Foreskin keratinocyte (primary cell): ENCODE measurements at places on chromosomes 12 and 14.

GRCh38 chr12:106917503-106917902 is 38.2 kb upstream of the TMEM263 start:
- no peak for DNase-seq

DNA sequence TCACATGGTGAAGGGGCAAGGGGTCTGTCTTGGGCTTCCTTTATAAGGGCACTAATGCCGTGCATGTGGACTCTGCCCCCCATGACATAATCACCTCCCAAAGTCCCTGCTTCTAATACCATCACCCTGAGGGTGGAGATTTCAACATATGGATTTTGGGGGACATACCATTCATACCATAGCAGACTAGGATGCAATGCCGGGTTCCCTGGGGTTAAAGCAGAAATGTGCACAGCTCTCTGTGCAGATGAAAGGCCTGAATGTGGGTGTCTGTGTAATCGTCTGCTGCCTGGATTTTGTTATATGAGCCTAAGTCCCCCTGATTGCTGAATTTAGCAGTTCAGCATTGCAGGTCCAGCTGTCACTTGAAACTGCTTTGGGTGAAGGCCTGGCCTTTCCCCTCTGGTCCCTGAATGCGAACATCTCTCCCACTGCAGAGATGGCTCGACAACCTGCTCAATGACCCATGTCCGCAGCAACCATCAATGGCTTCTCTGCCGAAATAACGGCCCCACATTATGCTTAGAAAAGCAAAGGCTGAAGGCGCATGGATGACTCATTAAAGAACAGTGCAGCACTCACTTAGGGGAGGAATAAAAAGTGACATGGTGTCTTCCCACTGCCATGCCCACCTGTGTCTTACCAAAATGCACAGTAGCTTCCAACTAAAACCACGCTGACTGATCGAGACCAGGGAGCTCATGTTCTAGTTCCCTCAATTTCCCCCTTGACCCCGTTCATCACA is 286.3 kb downstream of the DPF3 start:
- no peak for DNase-seq

GRCh38 chr12:122366685-122367475 is 55.6 kb downstream of the CLIP1 start:
- peak; percentile 90 for DNase-seq

DNA sequence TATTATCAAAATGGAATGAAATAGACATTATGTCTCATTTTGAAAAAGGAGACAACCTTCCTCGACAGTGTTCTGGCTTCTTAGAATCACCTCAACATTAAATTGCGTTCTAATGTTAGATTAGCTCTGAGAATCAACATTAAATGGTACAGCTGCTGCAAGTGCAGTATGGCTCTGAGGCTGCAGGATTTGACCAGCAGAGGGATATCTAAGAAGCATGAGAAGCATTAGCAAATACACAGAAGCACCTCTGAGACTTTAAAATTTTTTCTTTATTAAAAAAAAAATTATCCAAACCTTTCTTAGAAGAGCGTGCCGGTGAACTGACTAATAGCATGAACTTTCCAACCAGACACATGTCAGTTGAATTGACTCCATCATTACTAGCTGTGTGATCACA is 253.4 kb upstream of the LRIG3 start:
- no peak for DNase-seq

DNA sequence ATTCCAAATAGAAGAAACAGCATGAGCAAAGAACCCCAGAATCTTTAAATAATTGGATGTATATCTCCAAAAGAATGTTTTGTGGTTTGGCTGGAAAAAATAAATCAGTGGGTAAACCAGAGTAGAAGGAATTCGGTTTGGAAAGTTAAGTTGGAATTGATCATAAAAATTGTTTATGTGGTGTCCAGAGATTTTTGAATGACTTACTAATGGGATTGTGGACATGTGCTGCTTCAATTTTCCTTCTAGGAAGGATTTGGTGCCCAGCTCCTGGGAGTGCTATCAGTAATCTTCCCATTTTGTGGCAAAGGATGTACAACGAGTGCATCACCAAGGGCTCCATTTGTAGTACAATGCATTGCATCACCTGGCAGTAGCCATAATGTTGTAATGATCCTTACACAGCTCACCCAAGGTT is 224.8 kb downstream of the SLC16A7 start:
- no peak for DNase-seq

GRCh38 chr14:77830692-77831091 is 30.8 kb downstream of the ADCK1 start:
- peak; percentile 58 for DNase-seq

DNA sequence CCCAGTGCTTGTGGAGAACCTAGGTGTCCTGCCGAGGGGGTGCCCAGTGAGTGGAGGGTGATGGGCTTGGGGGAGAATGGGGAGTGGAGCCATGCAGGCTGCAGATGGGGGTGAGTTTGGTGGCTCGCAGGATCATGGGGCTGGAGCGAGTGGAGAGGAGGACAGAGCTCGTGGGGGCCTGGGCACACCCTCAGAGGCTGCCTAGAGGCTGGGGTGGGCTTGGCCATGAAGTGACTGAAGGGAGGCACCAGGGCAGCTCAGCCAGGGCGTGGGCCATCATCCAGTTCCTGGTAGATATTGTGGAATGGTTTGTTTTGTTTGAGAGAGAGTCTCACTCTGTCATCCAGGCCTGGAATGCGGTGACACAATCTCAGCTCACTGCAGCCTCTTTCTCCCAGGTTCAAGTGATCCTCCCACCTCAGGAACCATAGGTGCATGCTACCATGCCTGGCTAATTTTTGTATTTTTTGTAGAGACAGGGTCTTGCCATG is 43.4 kb upstream of the AMN start:
- DNase-seq: peak; percentile 9

DNA sequence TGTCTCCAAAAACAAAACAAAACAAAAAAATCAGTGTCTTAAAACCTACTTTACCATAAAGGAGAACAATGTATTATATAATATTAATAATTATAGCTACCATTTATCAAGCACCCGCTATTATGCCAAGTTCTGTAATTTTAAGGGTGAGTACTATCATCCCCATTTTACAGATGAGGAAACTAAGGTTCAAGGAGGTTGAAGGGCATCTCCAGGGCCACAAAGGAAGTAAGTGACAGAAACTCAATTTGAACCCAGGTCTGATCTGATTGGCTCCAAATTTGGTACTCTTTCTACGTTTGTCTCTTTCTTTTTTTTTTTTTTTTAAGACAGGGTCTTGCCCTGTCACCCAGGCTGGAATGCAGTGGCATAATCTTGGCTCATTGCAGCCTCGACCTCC is 115.4 kb downstream of the BCAT1 start:
- DNase-seq: no peak

DNA sequence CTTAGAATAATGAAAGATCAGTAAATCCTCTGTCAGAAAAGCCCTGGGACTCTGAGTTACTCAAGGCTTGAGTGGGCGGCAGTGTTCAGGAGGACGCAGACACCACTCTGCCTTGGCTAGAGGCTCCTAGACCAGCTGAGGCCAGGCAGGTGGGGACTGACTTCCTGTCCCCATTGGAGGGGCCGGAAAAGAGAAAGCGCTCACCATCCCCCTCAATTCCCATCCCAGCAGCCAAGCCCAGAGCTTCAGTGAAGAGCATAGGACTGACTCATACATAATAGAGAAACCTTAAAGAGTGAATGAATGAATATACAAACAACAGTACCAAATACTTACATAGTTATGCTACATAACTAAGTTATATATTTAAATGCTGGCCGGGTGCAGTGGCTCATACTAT is 62.0 kb downstream of the PLEKHG7 start:
- no peak for DNase-seq

DNA sequence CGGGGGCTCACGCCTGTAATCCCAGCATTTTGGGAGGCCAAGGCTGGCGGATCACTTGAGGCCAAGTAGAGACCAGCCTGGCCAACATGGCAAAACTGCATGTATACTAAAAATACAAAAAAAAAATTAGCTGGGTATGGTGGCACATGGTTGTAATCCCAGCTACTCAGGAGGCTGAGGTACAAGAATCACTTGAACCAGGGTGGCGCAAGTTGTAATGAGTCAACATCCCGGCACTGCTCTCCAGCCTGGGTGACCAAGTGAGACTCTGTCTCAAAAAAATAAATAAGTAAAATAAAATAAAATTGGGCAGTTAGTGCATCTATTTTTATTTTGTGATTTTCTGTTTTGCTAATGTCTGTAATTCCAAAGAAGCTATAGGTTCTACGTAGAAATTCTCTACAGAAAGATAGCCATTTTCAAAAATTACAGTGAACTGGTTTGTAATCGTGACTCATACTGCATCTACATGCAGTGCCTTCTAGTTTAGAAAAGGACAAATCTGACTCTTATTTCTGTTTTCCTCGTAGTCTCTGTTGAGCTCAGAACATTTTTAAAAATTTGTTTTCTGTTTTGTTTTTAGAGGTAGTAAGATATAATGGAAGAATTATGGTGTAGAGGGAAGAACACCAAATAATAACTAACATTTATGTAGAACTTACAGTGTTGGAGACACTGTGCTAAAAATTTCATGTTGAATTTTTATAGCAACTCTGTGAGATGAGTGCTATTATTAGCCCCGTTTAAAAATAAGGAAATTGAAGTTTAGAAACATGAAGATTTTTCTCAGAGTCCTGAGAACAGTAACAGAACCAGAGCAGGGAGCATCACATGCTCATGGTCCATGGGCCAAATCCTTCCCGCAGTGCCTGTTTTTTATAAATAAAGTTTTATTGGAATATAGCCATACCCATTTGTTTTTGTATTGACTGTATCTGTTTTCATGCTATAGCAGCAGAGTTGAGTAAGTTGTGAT is 201.2 kb downstream of the SYNE2 start:
- DNase-seq: no peak

DNA sequence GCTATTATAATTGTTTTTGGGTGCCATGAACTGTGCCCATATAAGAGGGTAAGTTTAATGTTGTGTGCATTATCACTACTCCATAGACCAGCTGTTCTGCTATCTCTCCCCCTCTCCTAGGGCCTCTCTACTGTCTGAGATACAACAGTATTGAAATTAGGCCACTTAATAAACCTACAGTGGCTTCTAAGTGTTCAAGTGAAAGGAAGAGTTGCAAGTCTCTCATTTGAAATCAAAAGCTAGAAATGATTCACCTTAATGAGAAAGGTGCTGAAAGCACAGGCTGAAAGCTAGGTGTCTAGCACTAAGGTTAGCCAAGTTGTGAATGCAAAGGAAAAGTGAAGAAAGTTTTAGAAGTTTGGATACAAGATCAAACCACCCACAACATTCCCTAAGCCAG is 168.0 kb downstream of the SLC16A7 start:
- DNase-seq: no peak

DNA sequence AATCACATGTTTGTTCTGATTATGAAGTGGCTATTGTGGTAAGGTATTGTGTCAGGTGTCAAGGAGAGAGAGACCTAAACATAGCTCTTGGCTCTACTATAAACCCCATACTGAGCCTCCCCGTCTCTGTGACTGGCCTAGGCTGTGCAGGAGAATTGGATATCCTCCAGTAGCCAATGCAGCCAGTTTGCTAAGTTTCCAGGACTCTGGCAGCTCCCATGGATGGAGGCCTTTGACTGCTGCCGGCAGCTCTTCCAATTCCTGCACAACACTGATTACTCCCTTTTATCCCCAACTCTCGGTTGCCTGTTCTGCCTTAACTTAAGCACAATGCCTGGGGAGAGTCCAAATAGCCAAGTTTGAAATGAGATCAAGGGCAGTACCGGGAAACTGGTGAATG is 59.3 kb downstream of the ABCC9 start:
- DNase-seq: no peak

- no peak for DNase-seq
Observed at GRCh38 chr12:10722502-10722904, 620 bp downstream of the YBX3 start.

DNA sequence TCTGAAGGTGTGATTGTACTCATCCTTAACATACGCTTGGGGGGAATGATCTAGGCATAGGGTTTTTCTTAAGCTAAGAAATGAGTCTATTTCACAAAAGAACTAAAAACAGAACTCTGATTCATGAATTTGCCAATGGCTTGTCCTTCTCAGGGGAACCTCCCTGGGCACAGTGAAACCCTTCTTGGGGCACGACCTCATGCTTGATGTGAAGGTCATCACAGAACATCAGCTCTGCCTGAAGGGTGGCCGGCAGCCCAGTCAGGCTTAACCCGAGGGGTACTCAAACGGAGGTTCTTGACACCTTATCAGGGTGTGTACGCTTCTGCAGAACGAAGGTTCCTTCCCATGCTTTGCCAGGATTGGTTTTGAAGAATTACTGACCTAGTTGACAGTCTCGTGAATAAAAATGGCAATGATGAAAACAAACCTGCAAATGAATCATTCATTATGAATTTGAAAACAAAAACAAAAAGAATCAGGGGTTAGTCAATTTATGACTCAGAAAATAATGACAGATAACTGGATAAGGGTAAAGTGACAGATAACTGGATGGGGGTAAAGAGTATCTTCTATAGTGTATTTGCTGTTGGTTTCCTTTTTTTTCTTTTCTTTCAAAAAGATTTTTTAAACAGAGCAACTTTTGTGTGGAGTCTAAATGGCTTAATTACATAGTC is 86.4 kb downstream of the GALNT8 start:
- no peak for DNase-seq

DNA sequence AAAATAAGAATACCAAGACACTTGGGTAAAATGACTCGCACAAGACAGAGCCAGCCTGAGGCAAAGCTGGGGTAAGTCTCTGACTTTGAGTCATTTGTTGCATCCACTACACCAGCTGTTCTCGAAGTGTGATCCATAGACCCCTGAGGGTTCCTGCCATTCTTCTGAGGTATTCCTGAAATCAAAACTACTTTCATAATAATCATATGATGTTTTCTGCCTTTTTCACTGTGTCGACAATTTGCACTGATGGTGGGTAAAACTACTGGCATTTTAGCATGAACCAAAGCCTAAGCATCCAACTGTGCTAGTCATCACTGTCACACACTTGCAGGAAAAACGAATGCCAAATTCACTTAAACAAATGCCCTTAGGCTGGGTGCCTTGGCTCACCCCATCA is 135.5 kb upstream of the FUT8 start:
- peak; percentile 76 for DNase-seq

DNA sequence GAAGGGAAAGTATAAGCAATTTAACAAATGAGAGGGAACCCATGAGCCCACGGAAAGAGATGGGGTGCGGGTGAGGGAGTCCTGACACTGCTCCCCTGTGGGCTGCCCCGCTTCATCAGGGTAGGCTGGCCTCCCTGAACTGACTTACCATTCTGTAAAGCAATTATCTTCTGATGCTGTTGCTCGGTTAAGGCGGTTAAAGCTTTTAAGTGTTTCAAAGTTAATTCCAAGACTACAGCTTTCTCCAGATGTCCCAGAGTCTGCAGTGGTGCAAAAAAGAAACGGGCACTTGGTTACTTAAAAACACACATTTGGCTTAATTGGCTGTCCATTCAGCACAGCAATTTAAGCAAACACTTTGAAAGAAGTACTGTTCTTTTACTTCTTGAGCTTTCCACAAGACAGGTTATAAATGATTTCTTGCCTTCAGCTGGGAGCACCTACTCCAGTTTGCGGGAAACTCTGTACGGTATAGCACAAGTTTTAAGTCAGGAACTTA is 1.3 kb downstream of the BHLHE41 start:
- no peak for DNase-seq

DNA sequence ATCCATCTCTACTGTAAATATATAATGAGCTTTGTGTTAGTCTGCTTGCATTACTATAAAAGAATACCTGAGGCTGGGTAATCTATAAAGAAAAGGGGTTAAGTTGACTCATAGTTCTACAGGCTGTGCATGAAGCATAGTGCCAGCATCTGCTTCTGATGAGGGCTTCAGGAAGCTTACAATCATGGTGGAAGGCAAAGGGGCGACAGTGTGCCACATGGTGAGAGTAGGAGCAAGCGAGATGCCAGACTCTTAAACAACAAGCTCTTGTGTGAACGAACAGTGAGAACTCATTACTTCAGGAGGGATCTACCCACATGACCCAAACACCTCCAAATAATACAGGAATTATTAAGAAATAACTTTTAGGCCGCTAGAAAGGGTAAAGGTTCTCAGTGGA is 28.1 kb downstream of the APOBEC1 start:
- DNase-seq: no peak
